ENCODE measurements at places on chromosomes 4 and X. TPM values are rescaled to one million over a fixed set of nuclear protein-coding genes. Genes with fewer than 3 reads are reported as not detected.

The PPEF2 gene
- not detected for total RNA-seq

The DAPP1 gene
- 127 TPM for total RNA-seq

The MAGEA10 gene
- total RNA-seq: not detected

The SPANXD gene
- total RNA-seq: not detected

The CXXC4 gene
- under 0.01 TPM for total RNA-seq

The FOXO4 gene
- 3.6 TPM for total RNA-seq

The ADH6 gene
- not detected for total RNA-seq

The NAA15 gene
- 38.6 TPM for total RNA-seq

The EVC gene
- total RNA-seq: 17.9 TPM

The RBBP7 gene
- 79.3 TPM for total RNA-seq

The MXRA5 gene
- total RNA-seq: 1.7 TPM

The FABP2 gene
- not detected for total RNA-seq

The EVC2 gene
- total RNA-seq: 8.3 TPM

The RASSF6 gene
- total RNA-seq: 3.9 TPM

The HEPH gene
- not detected for total RNA-seq

The ETDA gene
- not detected for total RNA-seq

The TRIML1 gene
- total RNA-seq: not detected

The USP17L15 gene
- total RNA-seq: not detected

The POF1B gene
- total RNA-seq: 4.6 TPM

The CLCN4 gene
- total RNA-seq: 2.4 TPM

The KLB gene
- not detected for total RNA-seq

The GPM6B gene
- 0.21 TPM for total RNA-seq

The TMPRSS11A gene
- total RNA-seq: not detected

Data from tracheal epithelial cell (primary cell).